Fibroblast of skin of right biceps (primary cell): ENCODE measurements at places on chromosomes 6 and 20.

DNA sequence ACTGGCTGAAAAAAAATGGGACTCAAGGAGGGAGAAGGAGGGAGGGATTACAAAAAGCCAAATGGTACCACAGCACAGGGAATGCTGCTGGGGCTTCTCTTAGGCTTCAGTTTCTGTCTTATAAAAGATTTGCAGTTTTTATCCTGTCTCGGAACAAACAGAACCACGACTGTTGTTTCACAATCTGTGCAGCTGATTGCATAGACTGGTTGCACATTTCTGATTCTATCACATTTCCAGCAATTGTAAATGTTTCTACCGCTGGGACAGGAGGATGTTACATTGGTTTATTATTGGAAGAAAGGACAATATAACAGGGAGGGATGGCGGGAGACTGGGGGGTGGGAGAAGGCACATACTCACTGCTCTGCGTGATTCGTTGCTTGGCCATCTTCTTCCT, 73.5 kb upstream of the ARID1B start:
- DNase-seq: peak; percentile 52

DNA sequence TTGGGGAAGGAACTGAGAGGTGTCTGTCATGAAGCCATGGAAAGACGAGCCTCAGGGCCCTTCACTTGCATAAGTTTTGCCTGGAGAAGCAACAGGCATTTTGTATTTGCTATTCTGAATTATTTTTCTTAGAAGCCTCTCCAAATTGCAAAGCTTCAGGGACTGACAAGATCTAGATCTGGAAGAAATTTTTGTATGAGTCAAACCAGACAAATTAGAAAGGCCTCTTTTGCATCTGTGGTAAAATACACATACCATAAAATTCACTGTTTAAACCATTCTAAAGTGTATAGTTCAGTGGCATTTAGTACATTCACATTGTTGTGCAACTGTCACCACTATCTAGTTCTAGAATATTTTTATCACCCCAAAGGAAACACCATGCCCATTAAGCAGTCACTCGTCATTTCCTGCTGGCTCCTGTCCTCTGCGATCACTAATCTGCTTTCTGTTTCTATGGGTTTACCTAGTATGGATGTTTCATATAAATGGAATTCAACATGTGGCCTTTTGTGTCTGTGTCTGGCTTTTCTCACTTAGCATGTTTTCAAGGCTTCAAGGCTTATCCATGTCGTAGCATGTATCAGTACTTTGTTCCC, 269.1 kb downstream of the PHF3 start:
- peak; percentile 96 for DNase-seq

DNA sequence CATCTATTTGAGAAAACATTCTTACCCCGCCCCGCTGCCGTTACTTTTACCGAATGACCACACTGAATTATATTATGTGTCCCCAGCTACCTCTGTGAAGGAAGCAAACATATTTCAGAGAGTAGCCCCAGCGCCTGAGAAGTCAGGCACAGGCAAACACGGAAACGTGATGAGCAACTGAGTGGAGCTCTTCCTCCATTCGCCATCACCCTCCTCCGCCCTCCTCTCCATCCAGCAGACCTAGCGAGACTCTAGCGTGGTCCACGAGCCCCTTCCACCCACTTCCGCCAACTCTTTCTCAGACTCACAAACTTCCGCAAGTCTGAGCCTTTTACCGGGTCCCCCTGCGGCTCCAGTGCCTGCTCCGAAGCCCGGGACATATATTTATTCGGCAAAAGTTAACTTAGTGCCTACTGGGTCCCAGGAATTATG, 582 bp downstream of the SNRPB start:
- peak; percentile 66 for DNase-seq

DNA sequence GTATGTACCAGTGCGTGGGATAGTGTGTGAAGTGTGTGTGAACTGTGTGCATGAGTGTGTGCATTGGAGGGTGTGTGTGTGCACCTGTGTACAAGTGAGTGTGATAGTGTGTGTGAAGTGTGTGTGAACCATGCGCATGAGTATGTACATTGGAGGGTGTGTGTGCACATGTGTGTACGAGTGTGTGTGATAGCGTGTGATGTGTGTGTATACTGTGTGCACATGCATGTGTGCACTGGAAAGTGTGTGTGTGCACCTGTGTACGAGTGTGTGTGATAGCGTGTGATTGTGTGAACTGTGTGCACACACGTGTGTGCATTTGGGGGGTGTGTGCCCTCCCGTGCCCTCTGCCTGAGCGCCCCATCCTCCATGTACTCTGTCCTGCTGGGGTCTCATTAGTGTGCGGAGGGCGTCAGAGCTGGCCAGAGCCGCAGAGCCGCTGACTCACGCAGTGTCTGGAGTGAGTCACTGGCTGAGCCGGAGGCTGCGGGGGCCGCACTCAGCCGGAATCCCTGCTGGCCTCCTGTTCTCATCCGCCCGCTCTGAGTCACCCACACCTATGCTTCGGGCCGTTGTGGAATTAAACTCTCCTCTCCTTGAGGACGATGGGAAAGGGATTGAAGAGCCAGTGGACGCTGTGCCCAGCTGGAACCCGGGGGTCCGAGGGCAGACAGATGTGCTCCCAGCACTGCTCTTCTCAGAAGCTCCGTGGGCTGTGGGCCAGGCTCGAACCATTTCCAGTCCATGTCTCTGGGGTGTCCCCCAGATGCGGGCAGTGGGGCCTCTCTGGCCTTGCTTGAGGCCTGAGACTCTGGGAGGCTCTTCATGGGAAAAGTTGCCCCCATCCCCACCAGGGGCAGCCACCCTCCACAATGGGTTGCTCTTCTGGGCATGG, 27.3 kb upstream of the STX16 start:
- DNase-seq: peak; percentile 96

DNA sequence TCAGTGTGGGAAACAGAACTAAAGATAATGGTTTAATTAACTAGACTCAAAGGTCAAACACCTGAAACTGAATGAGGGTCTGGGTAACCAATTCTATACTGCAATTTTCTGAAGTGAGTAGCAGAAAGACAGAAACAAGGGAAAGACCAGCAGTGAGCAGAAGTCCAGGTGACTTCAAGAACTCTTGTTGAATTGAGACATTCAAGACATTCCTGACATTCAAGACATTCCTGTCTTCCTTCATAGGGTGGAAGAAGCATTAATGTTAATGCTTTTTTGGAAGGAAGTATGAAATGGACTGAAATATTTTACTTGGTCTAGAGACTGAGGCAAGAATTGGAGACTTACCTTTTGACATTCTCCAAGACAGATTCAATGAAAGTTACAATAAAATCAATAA, 529.9 kb upstream of the MMS22L start:
- peak; percentile 9 for DNase-seq

DNA sequence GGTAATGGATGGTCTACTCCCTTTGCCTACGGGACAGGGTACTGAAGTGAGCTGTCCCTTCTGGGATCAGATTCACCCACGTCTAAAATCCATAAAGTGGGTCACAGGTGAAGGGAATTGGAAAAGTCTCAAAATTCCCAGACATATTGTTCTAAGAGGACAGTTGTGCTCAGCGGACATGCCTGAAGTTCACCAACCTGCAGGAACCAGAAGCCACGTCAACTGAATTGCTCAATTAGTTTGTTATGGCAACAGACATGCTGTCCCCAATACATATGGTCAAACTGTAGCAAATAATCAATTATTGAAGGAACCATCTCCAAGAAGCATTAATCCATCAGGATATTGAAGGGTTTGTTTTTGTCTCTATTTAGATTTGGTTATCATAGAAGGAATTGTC, 190.2 kb downstream of the FRK start:
- no peak for DNase-seq

DNA sequence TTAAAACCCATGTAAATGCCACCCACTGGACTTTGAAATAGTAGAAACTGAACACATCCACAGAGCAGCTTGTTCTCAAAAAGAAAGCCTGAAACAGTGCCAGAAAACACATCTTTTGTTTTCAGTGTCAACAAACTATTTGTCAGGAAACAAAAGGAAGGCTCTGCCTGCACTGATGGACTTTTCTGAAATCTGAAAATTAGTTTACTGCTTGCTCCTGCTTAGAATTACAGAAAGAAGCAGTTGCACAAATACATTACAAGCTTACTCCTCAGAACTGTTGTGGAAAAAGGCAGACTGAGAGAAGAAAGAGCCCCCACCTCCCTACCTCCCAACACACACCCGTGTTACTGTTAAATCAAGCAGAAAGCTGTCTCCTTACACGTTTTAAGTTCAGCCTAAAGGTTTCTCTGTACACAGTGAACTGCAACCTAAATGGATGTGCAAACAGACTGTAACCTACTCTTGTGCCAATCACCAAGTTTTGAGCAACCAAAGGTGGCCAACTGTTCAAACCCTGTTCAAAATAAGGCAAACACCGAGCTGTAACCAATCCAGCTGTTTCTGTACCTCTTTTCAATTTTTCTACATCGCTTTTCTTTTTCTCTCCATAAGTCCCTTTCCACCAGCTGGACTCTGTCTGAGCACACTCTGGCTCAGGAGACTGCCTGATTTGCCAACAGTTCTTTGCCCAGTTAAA, 43.7 kb downstream of the FRK start:
- no peak for DNase-seq

DNA sequence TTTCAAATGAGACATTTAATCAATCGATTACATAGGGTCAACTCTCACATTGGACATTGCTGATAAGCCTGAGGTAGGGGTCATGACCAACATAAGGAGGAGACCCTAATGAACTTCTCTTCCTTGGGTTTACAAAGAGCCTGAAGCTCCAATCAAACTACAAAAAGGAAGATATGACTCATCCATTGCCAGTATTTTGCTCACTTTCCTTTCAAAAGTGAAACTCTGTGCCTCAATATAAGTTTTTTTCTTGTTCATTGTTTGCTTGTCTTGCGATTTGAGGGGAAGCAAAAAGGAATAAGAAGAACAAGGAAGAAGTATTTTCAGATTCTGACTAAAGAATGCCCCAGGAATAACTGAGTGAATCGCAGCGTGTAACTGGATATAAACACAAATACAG, 38.8 kb upstream of the KHDRBS2 start:
- DNase-seq: no peak

DNA sequence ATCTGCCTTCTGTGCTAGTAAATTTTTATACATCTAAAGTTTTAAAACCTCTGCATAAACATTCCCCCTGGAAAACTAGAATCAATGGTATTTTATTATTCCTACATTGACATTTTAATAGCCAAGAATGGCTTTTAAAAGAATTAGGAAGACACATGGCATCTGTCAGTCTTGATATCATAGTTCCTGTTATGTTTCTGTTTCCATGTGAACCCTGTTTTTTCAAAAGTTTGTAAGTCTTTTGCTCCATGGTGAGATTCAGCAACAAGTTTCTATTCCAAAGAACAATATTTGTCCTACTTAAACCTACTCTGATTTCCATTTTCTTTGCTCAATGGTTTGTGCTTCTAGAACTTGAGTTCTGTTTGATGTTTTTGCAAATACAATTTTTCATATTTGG, 95.2 kb downstream of the PLEKHG1 start:
- no peak for DNase-seq

GRCh38 chr6:34056305-34057108, 89.4 kb downstream of the GRM4 start:
- peak; percentile 62 for DNase-seq

GRCh38 chr20:20010639-20011500, 6.3 kb upstream of the NAA20 start:
- peak; percentile 52 for DNase-seq

DNA sequence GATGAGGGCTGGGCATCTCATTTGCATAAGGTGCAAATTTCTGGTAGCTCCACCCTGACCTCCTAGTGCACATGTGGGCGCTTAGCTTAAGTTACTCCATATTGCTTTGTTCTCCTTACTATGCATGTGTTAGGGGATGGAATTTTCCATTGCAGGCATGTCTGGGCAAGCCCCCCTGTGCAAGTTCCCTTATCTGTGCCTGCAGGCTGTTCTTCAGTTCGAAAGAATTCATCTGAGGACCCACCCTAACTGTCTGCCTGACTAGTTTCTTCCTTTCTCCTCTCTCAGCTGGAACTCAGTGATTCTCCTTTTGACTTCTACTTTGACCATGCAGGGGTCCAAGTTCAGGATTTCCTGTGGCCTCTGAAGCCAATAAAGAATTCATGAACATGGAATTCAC, 30.2 kb downstream of the CCDC170 start:
- DNase-seq: no peak
